ENCODE measurements at places on chromosomes 12 and 14.

DNA sequence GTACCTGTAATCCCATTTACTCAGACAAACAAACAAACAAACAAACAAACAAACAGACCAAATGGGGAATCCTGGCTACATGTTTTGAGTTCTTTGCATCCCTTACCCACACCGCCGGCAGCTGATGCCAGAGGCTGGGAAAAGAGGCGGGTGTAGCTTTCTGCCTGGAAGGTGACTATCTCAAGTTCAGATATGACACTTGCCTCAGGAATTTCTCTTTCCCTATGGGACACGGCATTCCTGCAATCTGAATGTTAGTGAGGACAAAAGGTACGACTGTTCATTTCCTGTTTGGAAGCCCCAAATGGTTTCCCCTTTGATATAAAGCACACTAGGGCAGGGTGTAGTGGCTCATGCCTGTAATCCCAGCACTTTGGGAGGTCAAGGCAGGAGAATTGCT lies 2.9 kb downstream of the MYL2 start:
- DNase-seq, result no peak

DNA sequence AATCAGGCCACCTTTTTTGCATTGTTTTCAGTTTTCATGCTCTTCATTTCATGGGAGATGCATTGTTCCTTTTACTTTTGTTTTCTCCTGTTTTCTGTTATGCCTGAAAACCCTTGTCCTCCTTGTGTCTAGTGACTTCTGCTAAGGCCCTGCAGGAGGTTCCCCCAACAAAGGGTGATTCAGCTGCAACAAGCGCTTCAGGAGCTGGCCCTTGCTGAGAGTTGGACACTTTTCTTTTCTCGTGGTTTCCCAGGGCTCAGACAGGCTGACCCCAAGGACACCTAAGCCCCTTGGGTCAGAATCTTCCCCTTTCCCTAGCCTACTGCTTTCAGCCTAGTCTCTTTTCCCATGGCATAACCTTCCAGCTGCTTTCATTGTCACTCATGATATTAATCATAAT lies 98.9 kb downstream of the PLXNC1 start:
- DNase-seq, result no peak

DNA sequence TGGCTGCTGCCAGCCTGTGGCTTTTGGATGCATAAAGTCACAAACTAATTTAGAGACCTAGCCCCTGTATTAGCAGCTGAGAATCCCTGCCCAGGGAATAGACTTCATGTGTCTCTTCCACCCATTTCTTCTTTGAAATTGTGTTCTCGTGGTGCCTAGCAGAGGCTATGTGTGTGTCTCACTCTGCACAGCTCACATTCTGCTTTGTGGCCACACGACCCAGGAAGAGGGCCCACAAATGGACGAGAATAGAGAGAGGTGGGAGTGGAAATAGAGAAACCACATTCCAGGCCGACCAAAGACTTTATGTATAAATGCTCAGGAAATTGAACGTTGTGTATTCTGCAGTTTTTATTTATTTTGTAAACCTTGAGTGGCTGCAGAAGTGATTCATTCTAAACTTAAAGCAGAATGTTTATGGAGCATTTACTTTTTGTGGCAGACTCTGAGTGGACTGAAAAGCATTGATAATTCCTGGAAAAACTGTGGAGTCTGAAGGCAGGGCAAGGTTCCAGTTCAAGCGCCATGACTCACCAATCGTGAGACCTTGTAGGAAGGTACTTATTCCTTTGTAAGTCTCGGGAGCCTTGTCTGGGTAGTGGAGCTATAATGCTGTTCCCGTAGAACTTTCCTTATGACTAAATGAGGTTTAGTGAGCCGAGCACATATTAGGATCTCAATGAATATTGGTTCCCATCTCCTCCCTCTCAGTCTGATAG lies 9.1 kb downstream of the B4GALNT3 start:
- DNase-seq, result no peak

DNA sequence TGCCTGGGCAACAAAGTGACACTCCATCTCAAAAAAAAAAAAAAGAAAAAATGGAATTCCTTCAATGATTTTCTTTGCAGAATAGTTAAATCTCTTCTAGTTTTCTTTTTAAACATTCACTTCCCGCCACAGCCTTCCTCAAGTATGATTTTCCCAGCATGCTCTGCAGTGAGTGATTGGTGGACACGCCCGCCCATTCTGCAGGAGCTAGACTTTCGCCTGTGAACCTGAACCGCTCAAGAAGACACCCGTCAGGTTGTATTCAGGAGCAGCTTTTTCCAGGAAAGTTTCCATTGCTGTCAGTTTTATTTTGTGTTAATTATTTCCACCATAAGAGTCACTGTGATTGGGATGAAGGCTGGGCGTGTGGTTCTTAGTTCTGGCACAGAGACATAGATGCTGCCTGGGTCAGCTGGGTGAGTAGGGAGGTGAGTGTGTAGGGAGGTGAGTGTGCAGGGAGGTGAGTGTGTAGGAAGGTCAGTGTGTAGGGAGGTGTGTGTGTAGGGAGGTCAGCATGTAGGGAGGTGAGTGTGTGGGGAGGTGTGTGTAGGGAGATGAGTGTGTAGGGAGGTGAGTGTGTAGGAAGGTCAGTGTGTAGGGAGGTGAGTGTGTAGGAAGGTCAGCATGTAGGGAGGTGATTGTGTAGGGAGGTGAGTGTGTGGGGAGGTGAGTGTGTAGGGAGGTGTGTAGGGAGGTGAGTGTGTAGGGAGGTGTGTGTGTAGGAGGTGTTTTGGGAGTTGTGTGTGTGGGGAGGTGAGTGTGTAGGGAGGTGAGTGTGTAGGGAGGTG lies 76.2 kb downstream of the KIF26A start:
- DNase-seq, result no peak

- DNase-seq, result peak; percentile 50
Observed at GRCh38 chr12:121499929-121500793, 80.7 kb downstream of the KDM2B start.

GRCh38 chr14:78508023-78508422 lies 337.9 kb downstream of the NRXN3 start:
- DNase-seq, result no peak

DNA sequence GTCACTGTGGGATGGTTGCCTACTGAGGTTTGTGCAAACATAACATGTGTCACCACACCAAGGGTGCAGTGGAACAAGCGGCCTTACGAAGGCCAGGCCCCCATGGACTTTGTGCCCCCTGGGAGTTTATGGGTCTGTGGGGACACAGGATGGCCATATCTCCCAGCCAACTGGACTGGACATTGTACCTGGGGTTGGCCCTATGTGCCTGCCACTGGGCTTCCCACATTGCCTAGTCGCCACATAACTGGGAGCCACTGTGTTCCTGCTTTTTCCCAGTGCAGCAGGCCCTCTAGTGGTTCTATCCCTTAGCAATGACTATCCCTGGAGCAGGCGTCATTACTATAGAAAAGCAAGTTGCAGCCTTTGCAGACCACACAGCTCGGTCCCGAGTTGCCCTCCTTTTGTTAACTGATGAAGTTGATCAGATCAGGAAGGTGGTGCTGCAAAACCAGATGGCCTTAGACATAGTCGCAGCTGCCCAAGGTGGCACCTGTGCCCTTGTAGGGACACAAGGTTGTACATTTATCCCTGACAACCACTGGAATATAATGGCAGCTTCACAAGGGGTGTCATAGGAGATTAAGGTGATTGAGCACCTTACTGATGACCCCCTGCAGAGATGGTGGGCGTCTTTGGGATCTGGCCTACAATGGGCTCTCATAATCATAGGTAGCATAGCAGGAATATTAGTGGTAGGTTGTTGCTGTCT lies 15.2 kb upstream of the RNASE12 start:
- no peak for DNase-seq

DNA sequence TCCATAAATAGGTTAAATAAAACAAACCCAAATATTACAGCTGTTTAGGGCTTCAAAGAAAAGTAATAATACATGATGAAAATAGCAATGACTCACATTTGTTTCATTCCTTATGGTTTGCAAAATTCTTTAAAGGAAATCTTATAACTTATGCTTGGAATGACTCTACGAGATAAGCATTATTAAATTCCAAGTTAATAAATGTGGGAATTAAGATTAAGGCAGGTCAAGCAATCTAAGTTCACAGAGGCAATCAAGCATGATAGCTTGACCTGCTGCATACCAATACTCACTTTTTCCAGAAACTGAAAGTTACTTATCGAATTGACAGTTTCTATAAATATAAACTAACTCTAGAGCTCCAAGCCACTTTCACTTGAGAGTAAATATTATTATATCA lies 1002.9 kb upstream of the SEL1L start:
- DNase-seq, result no peak

DNA sequence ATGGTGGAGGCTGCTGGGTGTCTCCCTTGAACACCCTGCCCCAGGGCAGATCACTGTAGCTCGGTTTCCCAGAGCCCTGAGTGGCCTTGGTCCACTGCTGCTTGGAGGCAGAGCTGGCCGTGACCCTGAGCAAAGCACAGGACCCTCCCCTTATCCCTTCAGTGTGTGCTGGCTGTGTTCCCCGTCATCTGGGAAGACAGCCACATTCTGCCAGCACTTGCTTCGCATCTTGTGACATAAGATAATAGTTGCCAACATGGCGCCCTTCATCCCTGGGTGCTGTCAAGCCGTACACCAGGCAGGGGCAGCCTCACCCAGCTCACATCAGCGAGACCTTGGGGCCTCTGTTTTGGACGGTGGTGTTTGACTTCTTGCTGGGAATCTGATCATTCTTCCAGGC lies 12.1 kb upstream of the ALDH2 start:
- DNase-seq, result no peak

DNA sequence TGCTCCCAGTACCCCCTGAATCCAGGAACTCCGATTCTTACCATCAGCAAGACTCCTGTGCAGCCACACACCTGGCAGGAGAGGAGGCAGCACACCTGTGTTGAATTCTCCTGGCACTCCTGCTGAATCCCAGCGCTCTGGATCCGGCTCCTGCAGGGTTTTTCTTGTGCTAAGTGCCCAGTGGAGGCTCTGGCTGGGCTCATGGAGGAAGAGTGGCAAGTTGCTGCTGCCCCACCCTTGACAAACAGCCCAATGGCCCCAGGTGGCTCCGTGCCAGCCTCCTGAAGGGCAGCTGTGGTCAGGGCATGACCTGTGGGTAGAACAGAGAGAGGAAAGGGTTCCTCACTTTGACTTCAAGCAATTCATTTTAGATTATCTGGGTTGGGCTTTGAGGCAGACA lies 20.0 kb downstream of the CRACR2A start:
- no peak for DNase-seq

- DNase-seq, result no peak
Observed at GRCh38 chr14:95138876-95139275, 18.5 kb downstream of the DICER1 start.

DNA sequence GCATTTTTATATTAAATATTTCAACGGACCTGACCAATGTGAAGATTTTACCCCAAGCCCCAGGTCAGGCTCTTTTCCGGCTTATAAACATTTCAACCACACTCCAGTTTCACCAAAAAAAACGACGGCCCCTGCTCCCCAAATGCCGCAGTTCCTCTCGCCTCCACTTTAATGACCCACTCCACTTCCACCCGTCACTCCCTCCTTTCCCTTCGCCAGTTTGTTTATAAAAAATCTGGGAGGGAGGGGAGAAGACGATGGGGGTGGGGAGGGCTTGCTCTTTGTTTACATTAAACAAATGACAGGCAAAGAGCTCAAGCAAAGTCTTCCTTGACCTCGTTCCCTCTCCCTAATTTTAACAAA lies 5.4 kb downstream of the SIX6 start:
- no peak for DNase-seq

GRCh38 chr12:121801595-121802484 lies 2.0 kb upstream of the SETD1B start:
- DNase-seq, result no peak

- no peak for DNase-seq
Observed at GRCh38 chr12:101238306-101238705, 28.3 kb upstream of the SLC5A8 start.

- no peak for DNase-seq
Observed at GRCh38 chr14:95445676-95446075, 70.8 kb downstream of the SYNE3 start.

DNA sequence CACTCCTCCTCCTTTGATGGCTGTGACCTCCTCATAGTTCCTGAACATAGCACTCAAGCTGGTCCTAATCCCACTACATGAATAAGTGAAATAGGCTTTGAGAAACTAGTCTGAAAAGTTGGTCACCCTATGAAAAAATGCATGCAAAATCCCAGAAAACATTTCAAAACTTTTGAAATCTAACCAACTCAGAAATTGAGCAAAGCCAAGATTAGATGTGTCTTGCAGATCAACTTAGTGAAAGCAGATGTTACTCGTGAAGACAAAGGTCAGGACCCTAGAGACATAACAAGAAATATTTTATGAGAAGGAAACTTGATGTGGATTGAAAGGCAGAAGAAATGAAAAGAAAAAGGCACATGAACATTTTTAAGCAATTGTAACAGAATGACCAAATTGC lies 63.3 kb downstream of the TSHR start:
- peak; percentile 27 for DNase-seq

Measured in fibroblast of gingiva (primary cell).